Activated CD4-positive, alpha-beta T cell treated with anti-CD3 and anti-CD28 coated beads, Interleukin-10, Interleukin-2, amounts not matched to agents 100 ng/mL and 50 ng/mL, durations not matched to agents 16 hours and 8 hours (primary cell): ENCODE measurements at places on chromosomes 1 and 21.

- DNase-seq, result no peak
Observed at GRCh38 chr1:7398982-7399381, 372.1 kb upstream of the VAMP3 start.

GRCh38 chr1:153882296-153882912 is 40.4 kb downstream of the GATAD2B start:
- no peak for DNase-seq

DNA sequence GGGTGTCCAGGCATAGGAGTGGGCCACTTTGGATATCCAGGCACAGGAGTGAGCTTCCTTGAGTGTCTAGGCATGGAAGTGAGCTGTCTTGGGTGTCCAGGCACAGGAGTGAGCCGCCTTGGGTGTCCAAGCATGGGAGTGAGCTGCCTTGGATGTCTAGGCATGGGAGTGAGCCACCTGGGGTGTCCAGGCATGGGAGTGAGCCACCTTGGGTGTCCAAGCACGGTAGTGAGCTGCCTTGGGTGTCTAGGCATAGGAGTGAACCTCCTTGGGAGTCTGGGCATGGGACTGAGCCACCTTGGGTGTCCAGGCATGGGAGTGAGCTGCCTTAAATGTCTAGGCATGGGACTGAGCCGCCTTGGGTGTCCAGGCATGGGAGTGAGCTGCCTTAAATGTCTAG is 146.3 kb downstream of the C1orf94 start:
- DNase-seq, result no peak

- no peak for DNase-seq
Observed at GRCh38 chr1:93148001-93148400, 32.2 kb downstream of the TMED5 start.

DNA sequence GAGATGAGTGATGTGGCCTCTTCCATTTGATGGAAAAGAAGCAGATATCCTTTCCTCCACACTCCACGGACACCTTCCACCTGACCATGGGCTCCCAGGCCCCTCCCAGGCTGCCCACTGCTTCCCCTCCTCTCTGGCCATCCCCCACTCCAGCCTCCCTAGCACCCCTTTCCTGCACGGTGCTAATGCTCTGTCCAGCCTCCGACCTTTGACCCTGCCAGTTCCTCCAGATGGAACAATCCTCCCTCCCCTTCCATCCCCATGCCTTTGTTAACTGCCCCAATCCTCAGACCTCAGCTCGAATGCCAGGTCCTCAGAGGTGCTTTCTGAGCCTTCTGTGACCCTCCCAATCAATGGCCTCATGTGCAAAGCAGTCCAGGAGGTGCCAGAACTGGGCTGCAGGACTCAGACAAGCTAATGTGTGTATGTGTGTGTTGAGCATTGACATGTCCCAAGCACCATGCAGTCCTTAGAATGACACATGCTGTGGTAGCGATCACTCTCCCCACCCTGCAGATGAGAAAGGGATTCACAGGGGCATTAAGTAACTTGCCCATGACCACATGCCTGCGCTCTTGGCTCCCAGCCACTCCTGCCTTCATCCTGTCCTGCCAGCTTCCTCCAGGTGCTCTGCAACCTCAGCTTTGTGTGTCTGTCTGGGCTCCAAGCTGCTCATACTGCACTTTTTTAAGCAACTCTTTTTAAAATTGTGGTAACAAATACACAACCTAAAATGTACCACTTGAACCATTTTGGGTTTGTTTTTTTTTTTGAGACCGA is 63.5 kb upstream of the EDN2 start:
- no peak for DNase-seq

DNA sequence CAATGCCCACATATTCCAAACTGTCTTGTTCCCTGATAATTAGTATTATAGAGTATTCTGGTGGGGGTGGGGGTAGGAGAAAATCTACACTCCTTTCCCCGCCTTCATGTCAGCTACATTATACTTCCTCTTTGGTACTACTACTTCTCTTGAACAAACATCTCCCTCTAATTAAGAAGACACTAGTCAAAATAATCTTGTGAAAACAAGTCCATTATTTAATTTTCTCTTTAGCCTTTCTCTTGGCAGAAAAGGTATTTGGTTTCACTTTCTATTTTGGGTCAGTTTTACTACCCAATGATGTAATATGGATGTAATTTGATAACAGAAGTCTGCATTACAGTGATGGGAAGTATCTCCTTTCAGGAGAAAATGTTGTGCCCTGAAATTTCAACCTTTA is 22.5 kb downstream of the NTMT2 start:
- DNase-seq, result no peak

- no peak for DNase-seq
Observed at GRCh38 chr1:165497069-165498013, 46.5 kb upstream of the LRRC52 start.

- peak; percentile 74 for DNase-seq
Observed at GRCh38 chr21:45140346-45140940, 66.1 kb downstream of the ADARB1 start.

GRCh38 chr1:186985889-186986491 is 157.2 kb downstream of the PLA2G4A start:
- peak; percentile 50 for DNase-seq

DNA sequence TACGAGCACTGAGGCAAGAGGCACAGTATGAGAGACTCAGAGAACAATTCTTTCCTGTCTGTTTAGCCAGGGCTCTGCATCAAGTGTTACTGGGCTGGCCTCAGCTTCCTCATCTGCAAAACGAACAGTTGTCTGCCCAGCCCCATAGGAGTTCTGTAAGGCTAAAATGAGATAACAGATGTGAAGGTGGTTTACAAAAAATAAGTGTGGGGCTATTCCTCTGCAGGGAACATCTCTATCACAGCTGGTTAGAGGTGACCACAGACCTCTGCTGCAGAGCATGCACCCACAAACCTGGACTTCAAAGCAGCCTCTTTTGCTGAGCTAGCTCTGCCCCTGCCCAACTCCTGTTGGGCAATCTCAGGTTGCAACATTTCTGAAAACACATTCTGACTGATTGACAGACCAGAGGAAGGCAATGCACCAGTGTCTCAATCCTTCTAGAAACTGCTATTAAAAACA is 10.5 kb upstream of the OLIG1 start:
- peak; percentile 59 for DNase-seq

DNA sequence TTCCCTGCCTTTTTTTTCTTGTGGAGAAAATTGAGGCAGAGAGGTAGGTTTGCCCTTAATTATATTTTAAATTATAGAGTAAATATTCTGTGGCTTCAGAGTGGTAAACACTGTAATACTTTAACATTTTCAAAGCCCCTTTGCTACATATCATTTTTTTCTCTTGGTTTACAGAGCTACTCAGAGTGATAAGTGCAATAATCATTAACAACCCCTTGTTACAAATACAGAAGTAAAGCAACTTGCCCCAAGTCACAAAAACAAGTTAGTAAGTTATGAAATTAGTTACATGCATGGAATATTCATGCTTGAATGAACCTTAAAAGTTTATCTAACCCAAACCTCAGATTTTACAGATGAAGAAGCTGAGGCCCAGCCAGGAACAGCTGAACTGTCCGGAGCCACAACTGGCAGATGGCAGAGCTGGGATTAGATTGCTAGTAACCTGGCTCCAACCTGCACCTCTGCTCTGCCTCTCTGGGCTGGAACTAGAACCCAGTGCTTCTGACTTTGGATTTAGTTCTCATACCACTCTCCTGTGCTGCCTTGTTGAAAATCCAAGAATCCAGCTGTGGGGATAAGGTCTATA is 48.7 kb downstream of the TNN start:
- no peak for DNase-seq

GRCh38 chr1:89918127-89918793 is 76.7 kb upstream of the ZNF326 start:
- DNase-seq, result no peak

DNA sequence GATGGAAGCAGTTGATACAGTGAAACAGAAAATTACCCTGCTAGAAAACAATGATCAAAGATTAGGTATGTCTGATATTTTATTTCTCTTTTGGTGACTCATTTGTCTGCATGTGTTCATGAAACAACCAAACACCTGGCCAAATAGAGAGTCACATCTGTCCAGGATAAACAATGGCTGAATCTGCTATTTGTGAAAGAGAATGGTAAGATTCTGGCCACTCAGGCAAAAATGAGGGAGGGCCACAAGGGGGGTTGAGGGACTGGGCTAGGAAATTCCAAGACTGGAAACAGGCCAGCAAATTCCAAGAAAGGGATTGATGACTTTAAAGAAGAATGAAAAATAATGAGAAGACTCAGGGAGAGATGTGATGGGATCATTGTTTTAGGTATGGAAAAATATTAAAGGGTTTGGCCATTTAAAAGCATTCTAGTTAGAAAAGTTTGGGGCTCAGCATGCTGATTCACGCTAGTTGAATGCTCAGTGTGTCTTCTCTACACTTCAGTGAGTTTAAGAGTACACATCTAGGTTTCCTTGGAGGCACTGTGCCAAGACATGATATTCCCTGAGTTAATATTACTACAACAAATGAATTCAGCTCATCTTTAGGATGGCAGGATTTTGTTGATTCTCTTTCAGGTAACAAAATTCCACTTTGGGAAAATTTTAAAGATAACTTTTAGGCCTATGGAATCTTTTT is 44.9 kb downstream of the TRAF5 start:
- no peak for DNase-seq

DNA sequence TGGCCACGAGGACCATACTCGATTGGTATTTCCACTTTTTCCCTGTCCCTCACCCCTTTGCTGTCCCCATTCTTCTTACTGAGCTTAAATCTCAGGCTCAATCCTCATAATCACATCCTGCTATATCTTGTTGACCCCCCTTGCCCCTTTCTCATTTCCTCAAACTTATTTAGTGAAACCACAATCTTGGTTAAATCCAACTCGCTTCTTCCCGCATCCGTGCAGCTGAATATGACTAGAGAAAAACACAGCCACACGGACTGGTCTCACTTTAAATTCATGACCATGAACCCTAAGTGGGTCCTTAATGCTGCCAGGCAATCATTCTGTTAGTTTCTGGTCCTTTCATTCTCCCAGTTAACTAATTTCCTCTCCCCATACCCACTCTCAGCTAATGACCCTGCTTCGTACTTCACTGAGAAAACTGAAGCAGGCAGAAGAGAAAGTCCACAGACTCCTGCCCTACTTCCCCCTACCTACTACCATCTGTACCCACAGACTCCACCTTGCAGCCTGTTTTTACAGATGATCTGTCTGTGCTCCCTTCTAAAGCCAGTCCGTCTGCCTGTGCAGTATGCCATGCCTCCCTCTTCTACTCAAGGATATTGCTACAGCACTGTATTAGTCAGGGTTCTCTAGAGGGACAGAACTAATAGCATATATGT is 96.8 kb upstream of the LMO4 start:
- no peak for DNase-seq

DNA sequence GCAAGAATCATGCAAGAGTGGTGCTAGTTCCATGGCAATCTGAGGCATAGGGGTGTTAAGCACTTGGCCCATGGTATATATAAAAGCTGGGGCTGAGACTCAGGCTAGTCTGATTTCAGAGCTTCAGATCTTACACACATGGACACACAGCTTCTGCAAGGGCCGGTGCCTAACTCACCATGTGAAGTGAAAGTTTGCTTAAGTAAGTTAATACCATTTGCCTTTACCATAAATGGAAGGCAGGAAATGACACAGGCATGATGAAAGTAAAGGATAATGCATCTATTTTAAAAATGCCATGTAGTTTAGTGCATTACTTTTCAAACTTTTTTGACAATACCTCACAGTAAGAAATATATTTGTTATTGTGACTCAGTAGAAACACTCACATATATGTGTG is 122.6 kb downstream of the KCNJ6 start:
- DNase-seq, result no peak

DNA sequence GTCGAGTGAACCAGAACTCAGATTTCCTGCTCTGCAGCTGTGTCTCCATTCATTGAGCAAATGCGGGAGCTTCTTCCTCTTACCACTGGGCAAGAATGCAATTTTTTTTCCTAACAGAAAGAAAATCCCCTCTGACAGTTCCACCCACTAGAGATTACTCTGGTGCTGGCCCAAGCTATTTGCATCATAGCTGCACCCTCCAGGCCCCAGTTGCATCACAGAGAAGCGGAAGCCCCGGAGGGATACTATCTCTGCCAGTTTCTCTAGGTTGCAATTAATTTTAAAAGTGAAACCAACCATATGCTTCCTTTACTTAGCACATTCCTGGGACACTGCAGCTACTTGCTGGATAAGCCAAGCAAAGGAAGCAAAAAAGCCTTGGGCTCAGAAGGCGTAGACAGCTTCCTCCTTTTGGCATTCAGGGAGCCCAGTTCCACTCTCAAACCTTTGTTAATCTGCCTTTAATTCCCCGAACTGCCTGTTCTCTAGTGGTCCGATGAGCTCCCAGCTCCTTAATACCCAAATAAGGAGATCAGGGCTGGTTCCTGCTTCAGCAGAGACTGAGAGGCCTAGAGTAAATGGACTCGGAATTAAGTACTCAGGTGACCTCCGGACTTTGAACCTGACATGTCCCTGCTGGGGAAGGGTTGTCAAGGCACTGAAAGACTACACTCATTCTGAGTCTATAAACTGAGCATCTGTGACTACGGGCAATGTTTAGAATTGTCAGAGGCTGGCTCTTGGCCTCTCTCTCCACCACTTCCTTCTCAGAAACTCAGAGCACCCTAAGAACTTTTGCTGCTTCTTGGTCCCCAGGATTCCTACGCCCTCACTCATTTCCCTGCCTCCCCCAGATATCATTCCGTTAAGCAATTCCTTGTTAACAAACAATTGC is 72.5 kb upstream of the TNFSF18 start:
- no peak for DNase-seq

GRCh38 chr1:2303016-2303775 is 75.1 kb downstream of the SKI start:
- DNase-seq, result no peak

DNA sequence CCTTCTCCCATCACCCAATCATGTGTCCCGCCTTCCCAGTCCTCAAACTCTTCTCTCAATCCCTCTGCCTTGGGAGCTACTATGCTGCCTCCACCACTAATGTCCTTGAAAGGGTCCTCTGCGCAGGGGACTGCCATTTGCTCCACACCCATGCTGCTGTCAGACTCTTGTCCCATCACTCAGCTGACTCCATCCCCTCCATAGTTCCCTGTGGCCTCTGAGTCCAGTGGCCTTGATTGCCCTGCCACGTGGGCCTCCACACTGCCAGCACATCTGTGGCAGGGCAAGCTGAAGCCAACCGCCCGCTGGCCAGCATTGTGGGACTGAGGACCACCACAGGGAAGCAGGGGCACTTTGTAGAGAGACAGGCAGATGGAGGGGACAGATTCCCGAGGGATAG is 1.3 kb upstream of the TNNT2 start:
- no peak for DNase-seq

DNA sequence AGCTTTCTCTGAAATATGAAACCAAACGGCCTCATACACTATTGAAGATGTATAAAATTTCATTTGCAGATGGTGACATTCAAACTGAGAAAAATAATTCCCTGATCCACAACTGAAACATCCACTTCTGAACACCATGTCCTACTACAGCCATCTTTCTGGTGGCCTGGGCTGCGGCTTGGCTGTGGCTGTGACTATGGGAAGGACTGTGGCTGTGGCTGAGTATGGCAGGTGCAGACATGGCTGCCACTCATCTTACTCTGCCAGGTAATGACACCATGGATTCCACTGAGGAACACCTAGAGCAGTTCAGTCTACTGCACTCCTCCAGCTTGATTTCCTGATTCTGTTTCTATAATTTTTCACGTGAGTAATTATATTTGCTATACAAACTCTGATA is at the start of gene KRTAP20-4:
TSS of gene KRTAP20-4 (plus strand) at position 106 of the 400 bp plus-strand sequence.
- no peak for DNase-seq

GRCh38 chr1:210252621-210253051 is 20.0 kb downstream of the SERTAD4 start:
- no peak for DNase-seq
